ENCODE measurements at places on chromosomes 6 and 20. TPM values are rescaled to one million over a fixed set of nuclear protein-coding genes. Genes with fewer than 3 reads are reported as not detected.

The FOXF2 gene
- 12.3 TPM for polyA plus RNA-seq

The B4GALT5 gene
- 68.1 TPM for polyA plus RNA-seq

The CRIP3 gene
- polyA plus RNA-seq, result 2.1 TPM

The TLDC2 gene
- polyA plus RNA-seq, result 0.04 TPM

The SH3BGRL2 gene
- 0.48 TPM for polyA plus RNA-seq

The TMEM74B gene
- polyA plus RNA-seq, result 3.7 TPM

The CLPSL1 gene
- polyA plus RNA-seq, result not detected

The MYB gene
- polyA plus RNA-seq, result 0.27 TPM

The PNPLA1 gene
- not detected for polyA plus RNA-seq

The ENPP1 gene
- 0.97 TPM for polyA plus RNA-seq

The PRRC2A gene
- polyA plus RNA-seq, result 60.7 TPM

The AVP gene
- not detected for polyA plus RNA-seq

The TOX2 gene
- 7.2 TPM for polyA plus RNA-seq

DNA sequence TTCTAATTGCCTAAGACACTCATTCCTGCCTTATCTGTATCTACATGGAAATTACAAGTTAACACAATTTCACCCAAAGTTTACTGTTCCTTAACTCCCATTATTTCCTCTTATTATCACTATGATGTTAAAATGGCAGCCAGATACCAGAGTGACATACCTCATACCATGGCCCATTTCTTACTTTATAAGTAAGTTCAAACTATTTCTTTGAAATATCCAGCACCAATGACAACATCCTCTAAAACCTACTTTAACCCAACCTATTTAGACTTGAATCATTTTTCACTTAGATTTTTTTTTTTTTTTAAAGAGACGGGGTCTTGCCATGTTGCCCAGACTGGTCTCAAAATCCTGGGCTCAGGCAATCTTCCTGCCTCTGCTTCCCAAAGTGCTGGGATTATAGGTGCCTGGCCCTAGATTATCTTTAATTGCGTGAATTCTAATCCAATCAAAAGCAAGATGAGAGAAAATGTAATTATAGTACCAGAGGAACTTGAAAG is 10.0 kb downstream of the REV3L start:
- no peak for DNase-seq

GRCh38 chr6:23036406-23036983 is 467.1 kb downstream of the HDGFL1 start:
- DNase-seq, result no peak

DNA sequence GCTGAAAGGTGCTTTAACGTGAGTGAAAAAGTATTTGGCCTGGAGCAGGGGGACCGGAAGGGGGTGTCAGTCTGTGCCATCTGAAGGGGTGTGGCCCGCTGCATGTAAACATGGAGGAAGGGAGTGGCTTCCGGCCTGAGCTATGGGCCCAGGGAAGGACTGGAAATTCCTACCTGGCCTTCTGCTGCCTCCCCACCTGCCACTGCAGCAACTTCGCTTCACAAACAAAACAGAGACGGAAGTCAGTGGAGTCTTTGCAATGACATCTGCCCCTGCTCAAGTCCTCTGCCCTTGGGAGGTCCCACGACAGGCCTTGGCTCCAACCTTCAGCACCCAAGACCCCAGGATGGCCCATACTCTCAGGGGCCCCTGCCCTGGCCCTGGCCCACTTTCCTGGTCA is 28.1 kb upstream of the FOXP4 start:
- DNase-seq, result no peak

DNA sequence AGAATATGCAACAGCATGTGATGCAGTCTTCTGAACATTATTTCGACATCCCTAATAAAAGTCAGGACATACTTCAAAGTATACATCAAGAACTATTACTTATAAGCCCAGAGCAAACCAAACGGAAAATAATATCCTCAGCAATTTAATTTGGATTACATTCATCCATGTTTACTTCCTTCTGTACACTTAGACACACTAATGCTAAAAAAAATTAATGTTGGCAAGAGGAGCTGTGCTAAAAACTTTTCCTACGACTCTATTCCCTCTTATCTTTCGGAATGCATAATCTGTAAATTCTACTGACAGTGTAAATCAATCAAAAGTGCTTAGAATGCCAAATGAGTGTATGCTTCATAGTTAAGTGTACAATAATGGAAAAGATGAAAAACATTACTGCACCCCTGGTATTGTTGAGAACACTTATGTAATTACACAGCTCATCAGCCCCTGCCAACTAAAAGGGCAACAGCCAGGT is 301.2 kb upstream of the HSF2 start:
- no peak for DNase-seq

- DNase-seq, result peak; percentile 6
Observed at GRCh38 chr6:64280569-64280968, 645.0 kb downstream of the PHF3 start.

DNA sequence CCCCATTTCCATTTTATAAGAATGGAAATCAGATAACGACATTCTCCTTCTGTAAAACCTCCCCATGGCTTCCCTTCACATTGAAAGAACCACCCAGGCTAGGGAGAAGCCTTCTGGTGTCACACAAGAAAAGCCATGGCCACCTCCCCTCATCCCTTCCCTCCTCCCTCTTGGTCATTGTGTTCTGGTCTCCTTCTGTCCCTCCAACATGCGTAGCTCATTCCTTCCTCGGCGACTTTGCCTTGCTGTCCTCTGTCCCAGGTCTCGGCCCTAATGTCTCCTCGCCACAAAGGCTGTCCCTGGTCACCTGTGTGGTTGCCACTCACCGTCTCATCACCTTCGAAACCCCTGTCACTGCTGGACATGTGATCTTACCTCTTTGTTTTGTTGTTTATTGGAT is 193.9 kb downstream of the BCAS1 start:
- DNase-seq, result no peak

GRCh38 chr6:48845219-48845618 is 617.8 kb downstream of the MMUT start:
- no peak for DNase-seq

- DNase-seq, result no peak
Observed at GRCh38 chr6:155031091-155031490, 36.0 kb downstream of the TIAM2 start.

GRCh38 chr20:21174516-21175239 is 48.8 kb downstream of the KIZ start:
- no peak for DNase-seq

DNA sequence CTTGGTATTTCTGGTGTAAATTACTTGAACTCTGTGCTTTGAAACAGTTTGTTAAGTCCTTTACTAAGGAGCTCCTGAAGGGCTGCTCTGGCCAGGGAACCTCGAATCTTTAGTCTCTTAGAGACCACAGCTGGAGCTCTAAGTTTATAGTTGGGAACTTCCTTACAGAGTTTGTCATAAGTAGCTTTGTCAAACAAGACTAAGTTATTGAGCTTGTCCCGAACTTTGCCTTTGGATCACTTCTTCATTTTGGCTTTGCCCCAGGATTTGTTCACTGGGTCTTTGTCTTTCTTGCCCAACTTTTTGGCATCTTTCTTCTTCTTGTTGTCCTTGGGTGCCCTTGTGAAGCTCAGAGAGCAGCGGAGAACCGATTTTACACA is 64.8 kb downstream of the FAM50B start:
- no peak for DNase-seq

DNA sequence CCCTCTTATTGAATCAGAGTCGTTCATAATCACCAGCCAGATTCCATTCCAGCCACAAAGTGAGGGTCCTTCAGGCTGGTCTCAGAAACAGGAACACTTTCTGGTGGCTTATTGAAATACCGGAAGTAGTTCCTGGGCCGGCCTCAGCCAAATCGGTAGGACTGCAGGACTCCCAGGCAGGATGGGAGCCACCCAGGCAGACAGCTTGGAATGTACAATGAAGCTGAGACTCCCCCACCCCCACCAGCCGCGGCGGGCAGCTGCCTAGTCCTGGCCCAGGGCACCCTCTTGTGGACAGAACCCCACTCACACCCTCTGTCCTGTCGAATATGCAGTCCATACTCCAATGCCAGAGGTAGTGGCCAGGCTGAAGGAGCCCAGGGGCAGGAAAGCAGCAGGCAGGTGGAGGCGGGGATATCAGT is 43.8 kb downstream of the MDFI start:
- DNase-seq, result peak; percentile 85

- DNase-seq, result no peak
Observed at GRCh38 chr20:24779131-24779530, 169.9 kb upstream of the CST7 start.

DNA sequence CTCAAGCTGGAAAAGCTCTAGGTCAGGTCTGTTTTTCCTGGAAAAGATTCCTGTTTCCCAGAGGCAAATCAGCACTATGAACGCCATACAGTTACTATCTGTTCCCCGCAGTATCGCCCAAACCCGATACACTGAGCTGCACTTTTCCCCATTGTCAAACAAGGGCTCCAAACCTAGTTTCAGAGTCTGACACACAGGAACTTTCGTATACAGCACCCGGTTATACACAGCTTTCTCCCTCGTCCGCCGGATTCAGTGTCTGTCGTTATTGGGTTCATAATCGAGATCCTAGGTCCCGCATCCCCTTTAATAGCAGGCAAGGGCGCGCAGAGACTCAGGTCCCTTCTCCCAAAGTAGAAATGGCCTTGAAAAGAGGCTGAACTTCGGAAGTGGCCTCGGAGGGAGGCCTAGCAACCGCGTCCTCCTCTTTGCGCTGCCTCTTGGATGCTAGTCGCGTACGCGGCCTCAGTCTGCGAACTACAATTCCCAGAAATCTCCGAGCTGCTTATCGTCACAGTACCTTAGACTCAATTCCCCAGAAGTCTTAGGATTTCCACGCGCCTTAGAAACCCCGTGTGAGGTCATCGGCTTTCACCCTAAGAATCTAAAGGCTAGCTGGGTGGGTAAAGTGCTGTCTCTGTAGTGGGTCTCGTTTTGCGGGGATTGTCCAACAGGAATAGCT is 34.2 kb downstream of the ZNF391 start:
- no peak for DNase-seq

- no peak for DNase-seq
Observed at GRCh38 chr6:141938664-141939063, 194.1 kb upstream of the GJE1 start.

DNA sequence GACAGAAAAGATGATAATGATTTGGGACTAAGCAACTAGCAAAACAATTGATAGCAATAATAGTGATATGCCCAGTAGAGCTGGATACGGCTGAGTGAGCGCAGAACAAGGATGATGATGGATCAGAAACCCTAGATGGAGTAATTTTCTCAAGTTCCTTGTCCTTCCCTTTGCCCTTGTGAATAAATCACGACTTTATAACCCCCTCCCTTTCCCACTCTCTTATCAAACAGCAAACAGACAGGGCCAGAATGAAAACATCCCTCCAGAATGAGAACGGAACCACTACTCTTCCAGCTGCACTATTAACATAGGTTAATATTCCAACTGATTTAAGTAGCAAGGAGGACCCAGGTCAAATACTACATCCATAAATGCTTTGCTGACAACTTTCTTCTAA is 1.3 kb upstream of the MTFR2 start:
- DNase-seq, result no peak

- DNase-seq, result no peak
Observed at GRCh38 chr6:68114463-68115047, 520.5 kb upstream of the ADGRB3 start.

- no peak for DNase-seq
Observed at GRCh38 chr6:154625721-154626120, 107.5 kb upstream of the SCAF8 start.

DNA sequence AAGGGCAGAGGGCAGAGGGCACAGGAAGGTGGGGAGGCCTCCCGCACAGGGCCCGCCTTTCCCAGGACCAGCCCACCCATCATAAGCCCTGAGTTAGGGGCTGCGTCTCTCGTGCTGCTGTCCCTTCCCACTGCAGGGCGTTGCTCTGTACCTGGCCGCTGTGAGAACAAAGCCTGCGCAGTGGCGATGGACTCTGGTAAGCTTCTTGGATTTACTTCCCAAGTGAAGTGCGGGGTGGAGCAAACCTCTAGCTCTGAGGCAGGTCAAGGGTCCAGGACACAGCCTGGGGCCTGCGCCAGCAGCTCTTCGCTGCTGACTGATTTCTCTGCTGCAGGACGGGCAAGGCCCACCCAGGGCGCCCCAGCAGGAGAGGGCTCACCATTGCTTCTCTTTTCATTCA is 23.9 kb downstream of the INSM1 start:
- no peak for DNase-seq

All from A549 (cell line).